CD8-positive, alpha-beta T cell (primary cell): ENCODE measurements at places on chromosomes 5 and 9. TPM values are rescaled to one million over a fixed set of nuclear protein-coding genes. Genes with fewer than 3 reads are reported as not detected.

DNA sequence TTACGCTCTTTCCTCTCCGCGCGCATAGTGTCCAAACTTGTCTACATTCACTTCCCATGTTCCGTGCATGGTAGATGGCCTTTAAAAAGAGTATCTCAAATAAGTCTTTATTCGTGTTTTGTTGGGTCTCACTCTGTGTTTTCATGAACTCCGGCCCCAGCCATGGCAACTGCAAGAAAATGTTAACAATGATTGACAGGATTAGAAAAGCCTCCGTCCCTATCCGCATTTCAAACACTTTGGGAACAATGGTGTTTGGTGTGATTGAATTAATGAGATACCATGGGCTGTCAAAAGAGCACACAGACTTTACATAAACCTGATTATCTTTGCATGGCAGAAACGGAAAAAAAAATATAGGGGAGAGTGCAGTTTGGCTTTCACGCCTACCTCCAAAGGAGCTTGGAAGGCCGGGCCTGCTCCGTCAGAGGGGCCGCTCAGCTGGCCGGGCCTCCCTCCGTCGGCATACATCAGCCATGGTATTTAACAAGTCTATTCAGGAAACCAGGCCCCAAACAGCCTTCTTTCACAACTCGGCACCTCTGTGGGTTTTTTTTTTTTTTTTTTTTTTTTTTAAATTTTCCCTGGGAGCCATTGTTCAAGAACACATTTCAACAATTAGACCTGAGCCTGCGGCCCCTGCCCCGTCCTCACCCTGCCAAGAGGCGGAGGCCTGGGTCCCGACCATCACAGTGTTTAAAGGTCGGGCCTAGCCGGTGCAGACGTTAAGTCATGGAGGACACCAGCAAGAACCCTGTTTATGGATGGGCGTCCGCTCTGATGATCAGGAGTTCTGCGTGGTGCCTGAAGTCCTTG is 323.8 kb upstream of the IRX4 start:
- DNase-seq: no peak

DNA sequence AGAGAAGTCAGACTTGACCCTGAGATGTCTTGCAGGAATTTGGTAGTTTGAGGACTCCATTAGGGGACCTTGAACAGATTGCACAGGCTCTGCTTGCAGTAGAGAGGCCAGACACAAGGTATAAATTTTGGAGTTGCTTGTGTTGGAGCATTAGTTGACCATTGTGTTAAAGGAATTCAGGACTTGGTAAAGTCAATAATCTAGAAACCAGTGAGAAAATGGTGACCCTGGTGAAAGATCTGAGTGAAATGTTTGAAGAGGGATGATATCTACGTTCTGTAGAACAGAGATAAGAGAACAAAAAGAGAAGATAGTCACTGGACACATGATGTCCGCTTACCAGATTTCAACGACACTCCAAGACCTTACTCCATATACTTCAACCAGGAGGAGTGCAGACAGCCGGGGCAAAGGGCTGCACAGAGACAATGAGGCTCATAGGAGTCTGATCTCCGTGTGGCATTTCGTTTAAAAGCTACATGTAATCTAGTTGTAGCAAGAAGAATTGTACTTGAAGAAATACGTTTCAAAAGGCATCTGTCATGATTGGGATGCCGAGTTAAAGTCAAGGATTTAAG is 13.2 kb downstream of the DNAJC25 start:
- DNase-seq: no peak

GRCh38 chr9:133638076-133638475 is 1.9 kb downstream of the DBH start:
- DNase-seq: no peak

- no peak for DNase-seq
Measured at GRCh38 chr5:56172241-56172640, 60.9 kb downstream of the ANKRD55 start.

DNA sequence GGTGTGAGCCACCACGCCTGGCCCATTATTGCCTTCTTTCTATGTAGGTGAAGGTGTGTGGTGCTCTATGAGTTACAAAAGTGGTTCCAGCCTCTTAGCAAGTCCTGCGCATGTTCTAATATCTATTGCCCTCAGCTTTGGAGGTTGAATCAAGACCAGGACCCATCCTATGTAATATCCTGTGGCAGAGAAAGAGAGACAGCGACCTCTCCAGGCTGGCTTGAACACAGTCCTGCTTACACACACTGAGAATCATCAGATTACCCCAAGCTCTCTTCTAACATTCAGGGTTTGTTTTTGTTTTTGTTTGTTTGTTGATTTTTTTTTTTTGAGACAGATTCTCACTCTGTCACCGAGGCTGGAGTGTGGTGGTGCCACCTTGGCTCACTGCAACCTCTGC is 94.7 kb upstream of the OSMR start:
- no peak for DNase-seq

- no peak for DNase-seq
Measured at GRCh38 chr5:133062276-133062675, 10.5 kb downstream of the HSPA4 start.

DNA sequence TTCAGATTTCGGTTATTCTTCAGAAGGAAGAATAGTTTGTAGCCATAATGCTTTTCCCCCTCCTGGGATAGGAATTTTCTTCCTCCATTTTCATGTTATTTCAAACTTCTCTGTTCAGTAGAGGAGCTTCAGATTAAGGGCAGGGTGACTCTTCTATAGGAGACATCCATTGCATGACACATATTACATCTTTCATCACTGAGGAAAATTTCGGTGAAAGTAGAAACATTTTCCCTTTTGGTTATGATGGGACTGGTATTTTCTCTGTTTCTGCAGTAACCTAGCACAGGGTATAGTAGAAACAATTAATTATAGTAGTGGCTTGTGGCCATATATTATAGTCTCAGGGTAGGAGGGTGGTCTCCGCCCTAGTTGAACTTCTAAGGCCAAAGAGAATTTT is 1.1 kb downstream of the IPO11 start:
- no peak for DNase-seq

DNA sequence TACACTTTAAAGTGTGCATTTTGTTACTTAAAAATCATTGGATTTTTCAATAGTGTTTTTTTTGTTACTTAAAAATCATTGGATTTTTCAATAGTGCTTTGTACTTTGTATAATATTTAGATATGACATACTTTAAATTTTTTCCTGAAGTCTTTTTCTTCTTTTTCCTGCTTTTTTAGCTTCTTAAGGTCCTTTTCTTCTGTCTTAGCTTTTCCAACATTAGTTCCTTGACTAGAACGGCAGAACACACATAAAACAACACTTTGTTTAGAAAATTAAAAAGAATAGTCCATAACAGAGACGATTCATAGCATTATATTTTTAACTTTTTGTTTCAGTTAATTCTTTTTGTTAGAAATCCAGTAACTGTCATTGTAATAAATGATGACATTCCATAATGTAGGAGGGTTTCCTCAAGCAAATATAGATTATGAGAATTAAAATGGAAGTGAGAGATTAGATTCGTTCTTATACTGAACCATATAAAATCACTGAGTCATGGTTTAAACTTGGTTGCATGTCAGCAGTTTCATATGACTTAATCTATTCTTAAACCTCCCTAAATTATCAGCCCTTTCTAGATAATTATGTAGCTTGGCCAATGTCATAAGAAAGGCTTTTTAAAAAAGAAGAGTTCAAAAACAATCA is 45.3 kb upstream of the RICTOR start:
- no peak for DNase-seq

Gene ENTPD2
- not detected for total RNA-seq

Gene LECT2
- total RNA-seq: not detected

Gene CRB2
- total RNA-seq: not detected

Gene C9orf153
- total RNA-seq: 0.58 TPM

Gene ZNF782
- 3.6 TPM for total RNA-seq

Gene MARVELD2
- total RNA-seq: 0.16 TPM
